Stimulated activated CD8-positive, alpha-beta memory T cell treated with anti-CD3 and anti-CD28 coated beads, Interleukin-4, amount 100 ng/mL, for 1 hour (primary cell): ENCODE measurements at places on chromosomes 2 and 18.

- no peak for DNase-seq
These were observed 42.6 kb upstream of the CDCA7 start for GRCh38 chr2:173311844-173312606.

- no peak for DNase-seq
These were observed 5.9 kb upstream of the TRABD2A start for GRCh38 chr2:84886791-84887190.

DNA sequence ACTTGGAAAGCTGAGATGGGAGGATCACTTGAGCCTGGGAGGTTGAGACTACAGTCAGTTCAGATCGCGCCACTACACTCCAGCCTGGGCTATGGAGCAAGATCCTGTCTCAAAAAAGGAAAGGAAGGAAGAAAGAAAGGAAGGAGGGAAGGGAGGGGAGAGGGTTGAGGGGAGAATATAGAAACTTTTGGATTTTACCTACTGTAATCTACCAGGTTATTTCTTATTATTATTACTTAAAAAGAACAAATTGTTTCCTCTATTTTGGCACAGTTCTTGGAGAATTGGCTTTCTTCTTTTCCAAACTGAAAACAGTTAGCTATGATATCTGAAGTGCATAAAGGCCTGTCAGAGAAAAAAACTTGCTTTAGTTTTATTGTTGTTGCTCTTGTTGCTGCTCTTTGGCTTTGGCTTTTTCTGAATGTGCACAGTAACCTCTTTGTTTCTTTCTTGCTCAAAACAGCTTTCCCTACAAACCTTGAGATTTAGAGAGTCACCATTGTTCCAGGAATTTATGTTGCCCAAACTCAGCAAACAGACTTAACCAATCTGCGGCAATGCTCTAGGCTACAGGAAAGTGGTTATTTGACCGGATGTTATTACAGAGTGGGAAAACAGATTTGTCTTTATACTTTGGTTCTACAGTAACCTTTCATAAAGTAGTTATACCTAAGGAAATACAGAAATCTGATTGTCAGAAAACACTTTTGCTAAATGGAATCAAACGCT, 214.9 kb downstream of the XIRP2 start:
- no peak for DNase-seq

- no peak for DNase-seq
These were observed 102.8 kb downstream of the ZNF385B start for GRCh38 chr2:179758636-179759035.

GRCh38 chr18:32454593-32454992, 16.1 kb downstream of the GAREM1 start:
- no peak for DNase-seq

- no peak for DNase-seq
These were observed 150.0 kb upstream of the AGAP1 start for GRCh38 chr2:235343869-235344268.
